ENCODE measurements at places on chromosomes 1 and 21.

GRCh38 chr1:14552246-14552965, 46.1 kb upstream of the KAZN start:
- no peak for DNase-seq

DNA sequence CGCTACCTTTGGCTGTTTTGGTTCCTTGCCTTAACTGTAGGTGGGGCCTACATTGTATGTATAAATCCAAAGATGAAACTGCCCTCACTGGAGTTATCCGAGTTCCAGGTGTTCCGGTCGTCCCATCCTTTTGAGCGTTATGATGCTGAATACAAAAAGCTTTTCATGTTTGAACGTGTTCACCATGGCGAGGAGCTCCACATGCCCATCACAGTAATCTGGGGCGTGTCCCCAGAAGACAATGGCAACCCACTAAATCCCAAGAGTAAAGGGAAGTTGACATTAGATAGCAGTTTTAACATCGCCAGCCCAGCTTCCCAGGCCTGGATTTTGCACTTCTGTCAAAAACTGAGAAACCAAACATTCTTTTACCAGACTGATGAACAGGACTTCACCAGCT, 139.5 kb downstream of the TLR5 start:
- no peak for DNase-seq

DNA sequence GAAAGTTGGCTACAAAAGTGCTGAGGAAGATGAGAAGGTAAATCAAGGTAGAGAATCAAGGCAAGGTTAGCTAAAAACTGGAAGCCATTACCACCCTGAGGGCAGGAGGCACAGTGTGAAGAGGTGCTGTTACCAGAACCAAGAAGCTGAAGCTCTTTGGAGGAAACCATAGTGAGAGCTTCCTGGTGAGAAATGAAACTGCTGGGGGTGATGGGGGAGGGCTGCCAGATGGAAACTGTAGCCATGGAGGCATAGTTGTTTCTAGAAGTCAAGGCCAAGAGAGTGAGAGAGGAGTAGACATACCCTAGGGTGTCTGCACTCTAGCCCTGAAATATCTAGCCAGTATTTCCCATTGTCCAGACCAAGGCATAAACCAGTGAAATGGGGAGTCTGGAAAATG, 28.7 kb downstream of the IFI44 start:
- no peak for DNase-seq

- DNase-seq: no peak
Measured at GRCh38 chr1:209624558-209625549, 27.4 kb downstream of the LAMB3 start.

DNA sequence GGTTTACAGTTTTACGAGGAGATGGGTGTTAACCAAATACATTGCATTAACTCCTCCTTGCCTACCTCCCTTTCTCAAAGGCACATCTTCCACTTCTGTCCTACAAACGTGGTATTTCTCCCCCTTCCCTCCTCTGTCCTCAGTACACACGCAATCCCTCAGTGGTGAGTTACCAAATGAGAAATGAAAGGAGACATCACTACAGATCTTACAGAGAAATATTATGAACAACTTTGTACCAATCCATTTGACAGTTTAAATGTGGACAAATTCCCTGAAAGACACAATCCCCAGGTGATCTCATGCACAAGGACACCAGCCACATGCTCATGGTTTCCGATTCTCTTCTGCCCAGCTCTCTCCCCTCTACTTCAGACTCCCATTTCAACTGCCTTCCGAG, 6.4 kb downstream of the LACTBL1 start:
- DNase-seq: no peak

DNA sequence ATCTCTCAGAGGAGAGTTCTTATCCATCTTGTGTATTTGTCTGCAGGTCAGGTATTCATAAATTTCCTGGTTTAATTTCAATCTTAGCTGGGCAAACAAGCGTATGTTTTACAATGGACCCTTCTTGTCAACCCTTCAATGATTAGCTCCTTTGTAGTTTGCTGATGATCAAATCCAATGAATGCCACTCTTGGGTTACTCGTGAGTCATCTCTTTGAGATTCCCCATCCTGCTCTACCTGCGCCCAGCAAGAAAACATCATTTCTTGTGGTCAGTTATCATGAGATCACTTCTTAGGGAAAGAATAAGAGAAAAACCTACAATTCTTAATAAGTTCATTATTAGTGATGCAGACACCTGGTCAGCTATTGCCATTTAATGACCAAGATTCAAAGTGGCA, 572.3 kb upstream of the PKN2 start:
- DNase-seq: no peak

- DNase-seq: no peak
Measured at GRCh38 chr1:1541956-1542765, 1.7 kb upstream of the TMEM240 start.

DNA sequence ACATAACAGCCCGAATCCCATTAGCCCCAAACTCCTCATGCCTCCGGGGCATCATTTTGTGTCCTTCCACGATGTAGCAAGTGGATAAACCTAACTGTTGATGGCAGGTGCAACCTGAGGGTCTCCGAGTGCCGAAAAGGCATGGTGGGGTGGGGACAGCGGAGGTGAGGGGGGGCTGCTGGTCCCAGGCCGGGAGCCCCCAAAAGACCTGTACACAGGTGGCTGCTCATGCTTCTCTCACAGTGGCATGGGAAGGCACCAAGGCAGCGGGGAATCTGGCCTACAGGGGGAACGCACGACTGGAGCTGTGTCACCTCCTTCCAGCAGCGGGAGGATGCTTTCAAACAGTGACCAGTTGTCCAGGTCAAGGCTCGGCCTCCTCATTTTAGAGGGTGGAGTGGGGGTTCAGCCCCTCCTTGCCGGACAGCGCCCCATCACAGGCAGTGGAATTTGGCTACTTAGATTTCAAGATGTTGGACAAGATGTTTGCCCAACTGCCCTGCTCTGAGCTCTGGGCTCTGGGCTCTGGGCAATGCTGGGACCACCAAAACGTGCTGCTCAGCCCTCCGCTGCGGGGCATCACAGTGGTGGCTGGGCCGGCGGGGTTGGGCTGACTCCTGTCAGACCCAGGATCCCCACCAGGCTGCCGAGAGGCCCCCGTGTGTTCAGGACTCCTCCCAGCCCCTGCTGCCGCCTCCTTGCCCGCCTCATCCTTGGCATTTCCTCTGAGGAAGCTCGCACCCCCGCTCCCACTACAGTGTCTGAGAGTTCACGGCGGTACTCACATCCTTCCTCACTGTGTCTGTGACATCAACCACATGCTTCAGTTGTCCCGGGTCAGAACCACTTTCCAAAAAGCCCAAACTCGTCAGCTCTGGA, 7.6 kb downstream of the DNMT3L start:
- no peak for DNase-seq

GRCh38 chr21:45440736-45441350, 35.9 kb downstream of the COL18A1 start:
- no peak for DNase-seq

DNA sequence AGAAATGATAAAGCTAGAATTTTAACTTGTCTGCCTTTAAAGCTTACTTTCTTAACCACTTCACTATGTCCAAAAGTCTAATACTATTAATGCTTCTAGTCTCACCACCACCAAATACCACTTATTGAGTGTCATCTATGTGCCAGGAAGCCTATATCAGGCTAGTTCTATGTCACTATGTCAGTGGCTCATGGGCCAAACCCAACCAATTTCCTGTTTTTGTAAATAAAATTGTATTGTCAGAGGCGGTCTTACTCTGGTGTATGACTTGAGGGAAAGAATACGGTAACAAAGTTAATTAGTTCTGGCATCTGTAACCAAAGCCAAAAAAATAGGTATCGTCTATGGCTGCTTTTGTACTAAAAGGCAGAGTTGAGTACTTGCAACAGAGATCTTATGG, 14.8 kb downstream of the F5 start:
- DNase-seq: no peak

DNA sequence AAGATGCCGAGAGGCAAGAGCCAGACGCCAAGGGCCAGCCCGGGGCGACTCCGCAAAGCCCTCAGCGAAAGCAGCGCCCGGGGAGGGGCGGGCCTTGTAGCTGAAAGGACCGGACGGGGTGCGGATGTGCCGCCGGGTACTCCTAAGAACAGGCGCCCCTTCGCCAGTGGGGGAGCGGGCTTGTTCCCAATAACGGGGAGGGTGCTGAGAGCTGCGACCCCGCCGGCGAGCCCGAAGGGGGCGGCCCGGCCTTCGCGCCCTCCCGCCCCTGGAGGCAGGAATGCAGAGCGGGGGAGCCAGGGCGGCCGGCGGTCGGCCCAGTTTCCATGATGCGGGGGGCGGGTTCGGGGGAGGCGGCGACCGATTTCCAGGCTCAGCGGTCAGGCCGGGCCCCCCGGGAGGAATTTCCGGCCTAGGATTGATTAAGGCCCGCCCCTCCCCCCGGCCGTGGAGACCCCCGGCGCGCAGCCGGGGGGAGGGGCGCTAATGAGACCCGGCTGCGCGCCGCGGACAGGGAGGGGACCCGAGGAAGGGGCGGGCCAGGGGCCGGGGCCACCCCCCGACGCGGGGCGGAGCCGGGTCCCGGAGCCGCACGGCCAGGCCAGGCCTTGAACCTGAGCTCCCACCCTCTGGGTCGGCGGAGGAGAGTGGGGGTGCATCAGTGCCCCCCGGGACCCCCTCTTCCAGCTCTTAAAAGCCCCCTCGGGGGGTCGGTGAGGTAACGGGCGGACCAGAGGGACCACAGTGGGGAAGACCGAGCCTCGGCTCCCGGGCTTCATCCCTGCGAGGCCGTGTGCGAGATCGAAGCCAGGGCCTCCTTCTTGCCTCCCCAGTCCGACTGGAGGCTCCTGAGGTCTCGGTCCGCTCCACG, 898 bp upstream of the TMEM200B start:
- no peak for DNase-seq

DNA sequence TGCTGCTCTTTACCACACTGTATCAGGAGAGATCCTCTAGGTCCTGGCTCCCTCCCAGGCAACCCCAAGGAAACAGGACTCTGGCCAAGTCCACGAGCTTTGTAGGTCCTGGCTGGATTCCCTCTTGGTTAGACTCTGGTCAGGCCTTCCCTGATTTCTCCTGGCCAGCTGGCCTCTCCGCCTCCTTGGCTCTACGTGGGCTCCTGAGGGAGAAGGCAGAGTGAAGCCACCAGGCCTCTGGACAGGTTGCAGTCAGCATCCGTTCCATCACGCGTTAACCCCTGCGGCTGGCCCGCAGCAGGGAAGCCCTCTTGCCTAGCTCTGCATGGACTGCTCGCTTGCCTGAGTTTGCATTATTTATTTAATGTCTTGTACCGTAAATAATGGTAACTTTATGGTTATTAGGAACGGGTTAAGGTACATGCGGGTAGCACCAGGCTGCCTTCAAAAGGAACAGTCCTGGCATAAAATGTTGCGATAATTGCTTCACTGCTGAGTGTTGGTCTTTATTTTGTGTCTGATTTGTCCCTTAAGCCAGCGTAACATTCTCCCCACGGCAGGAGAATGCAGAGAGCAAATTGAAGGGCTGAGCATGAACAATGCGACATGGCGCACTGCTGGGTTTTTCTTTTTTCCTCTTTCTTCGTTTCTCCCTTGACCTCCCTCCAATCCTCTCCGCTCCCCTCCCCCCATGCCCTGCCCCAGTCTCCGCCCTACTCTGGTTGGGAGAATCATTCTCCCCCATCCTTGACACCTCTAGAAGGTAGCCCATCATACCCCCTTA, 100.3 kb downstream of the RNF220 start:
- DNase-seq: peak; percentile 66

DNA sequence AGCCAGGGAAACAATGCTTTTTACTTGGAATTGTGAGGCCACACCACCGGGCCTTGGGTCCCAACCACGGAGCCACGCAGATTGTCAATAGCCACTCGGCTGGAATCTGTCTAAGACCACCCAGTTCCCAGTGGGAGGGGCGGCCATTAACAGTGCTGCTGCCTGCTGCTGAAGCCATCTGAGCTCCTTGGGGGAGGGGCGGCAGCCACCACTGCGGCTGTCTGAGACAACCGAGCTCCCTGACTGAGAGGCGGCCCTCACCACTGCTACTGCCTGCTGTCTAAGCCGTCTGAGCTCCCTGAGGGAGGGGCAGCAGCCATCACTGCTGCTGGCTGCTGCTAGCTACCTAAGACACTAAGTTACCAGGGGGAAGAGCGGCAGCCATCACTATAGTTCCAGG, 64.3 kb downstream of the DMRTA2 start:
- no peak for DNase-seq

DNA sequence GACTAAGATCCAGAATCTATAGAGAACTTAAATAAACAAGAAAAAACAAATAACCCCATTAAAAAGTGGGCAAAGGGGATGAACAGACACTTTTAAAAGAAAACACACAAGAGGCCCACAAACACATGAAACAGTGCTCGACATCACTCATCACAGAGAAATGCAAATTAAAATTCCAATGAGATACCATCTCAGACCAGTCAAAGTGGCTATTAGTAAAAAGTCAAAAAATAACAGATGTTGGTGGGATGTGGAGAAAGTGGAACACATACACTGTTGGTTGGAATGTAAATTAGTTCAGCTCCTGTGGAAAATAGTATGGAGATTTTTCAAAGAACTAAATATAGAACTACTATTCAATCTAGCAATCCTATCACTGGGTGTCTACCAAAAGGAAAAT, 143.1 kb downstream of the IFI44 start:
- DNase-seq: no peak

DNA sequence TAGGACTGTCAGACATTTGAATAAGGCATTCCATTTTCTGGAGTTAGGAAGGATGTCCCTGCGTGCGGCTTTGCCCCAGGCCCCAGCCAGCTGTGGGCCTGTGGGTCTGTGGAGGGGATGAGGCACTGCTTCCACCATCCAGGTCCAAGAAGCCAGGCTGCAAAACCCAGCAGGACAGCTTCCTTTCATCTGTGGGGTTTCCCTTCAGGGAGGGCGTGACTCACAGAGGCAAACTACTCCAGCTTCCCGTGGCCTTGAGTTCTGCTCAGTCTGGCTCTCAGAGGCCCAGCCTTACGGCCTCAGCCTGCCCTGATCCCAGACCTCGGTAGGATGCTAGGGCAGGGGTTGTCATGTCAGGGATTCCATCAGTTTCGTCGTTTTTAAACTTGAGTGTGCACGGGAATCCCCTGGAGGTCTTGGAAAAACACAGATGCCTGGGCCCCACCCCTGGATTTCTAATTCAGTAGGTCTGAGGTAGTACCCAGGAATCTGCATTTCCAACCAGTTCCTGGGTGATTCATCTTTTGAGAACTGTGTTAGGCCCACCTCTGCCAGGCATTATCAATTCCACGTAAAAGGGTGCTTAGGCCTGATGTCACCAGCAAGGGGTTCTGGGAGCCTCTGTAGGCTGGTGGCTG, 32.3 kb upstream of the TENT5C start:
- DNase-seq: no peak

- no peak for DNase-seq
Measured at GRCh38 chr1:117616967-117617366, 11.1 kb downstream of the TENT5C start.

GRCh38 chr1:201186192-201186591, 4.4 kb upstream of the IGFN1 start:
- DNase-seq: no peak

DNA sequence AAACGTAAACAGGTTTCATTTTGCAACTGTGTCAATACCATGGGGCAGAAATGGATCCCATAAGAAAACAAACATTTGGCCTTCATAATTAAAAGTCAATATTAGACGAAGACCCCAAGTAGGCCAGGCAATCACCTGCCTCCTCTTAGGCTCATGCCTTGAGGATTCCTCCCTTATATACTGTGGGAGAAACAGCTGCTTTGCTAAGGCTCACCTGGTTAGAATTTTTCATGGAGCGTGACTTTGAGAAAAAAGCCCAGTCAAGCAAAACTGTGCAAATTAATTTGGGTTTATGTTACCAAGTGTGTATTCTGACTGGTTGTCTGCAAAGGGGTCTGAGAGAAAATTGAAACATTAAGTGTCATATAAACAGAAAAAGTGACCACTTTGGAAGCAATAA, 605.3 kb upstream of the USP24 start:
- DNase-seq: no peak

- DNase-seq: no peak
Measured at GRCh38 chr1:228463009-228463558, 24.1 kb upstream of the RNF187 start.

Measured in globus pallidus (tissue), 1 donor.